Putamen (tissue), 1 donor: ENCODE measurements at places on chromosomes 12 and 14.
A peak's percentile ranks its signal among the peaks of the same experiment; 100 is the strongest.

DNA sequence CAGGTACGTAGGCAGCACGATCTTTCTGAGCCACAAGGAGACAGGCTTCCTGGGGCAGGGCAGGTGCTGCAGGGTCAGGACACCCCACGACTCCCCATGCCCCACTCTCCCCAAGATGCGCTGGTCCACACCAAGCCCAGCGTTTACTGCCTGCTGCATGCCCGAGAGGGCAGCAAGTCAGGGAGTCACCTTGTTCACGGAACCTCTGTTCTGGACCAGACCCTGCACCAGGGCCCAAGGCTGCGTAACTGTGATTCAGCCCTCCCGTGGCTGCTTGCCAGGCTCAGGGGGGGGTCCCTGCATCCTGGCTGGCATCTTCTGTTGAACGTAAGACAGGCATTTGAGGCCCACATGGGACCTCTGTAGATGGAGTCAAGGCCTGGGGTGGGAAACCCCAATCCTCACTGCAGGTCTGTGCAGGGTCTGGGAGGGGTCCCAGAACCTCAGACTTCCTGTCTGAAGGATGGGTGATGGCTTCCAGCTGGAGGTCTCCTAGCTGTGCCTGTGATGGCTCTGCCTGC is 228.6 kb upstream of the RTL1 start:
- DNase-seq, result no peak

DNA sequence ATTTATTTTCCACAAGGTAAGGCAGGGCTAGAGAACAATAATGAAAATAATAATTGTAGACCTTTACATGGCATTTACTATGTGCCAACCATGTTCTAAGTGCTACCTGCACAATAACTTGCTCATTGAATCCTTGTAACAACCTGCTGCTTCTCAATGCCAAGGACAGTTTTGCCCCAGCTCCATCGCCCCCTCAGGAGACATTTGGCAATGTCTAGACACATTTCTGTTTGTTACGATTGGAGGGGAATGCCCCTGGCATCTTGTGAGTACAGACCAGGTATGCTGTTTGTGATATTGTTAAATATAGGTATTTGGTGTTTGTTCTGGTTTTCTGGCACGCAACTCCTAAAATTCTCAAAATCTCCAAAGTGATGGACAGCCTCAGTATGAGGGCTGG is 8.1 kb upstream of the ATXN2 start:
- no peak for DNase-seq

- no peak for DNase-seq
These were observed 2.4 kb upstream of the MIPOL1 start for GRCh38 chr14:37195327-37195726.

DNA sequence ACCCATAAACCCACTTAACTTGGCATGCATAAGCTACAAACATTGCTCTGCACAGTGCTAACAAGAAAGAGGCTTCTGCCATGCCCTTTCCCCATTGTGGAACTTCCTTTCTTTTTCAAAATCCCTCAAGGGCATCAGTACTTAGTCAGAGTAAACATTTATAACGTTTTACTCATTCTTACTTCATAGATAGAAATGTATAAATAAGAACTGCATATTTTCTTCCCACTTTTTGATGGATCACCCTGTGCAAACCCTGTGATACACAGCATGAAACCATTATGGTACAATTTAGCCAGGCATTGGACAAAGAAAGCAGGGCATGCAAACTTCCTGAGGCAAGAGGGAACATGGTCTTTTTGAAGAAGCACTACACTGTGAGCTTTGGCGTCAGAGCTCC is 113.8 kb upstream of the FOXG1 start:
- DNase-seq, result no peak

- peak; percentile 97 for DNase-seq
These were observed 13.7 kb downstream of the TRMT61A start for GRCh38 chr14:103542605-103543088.

- DNase-seq, result no peak
These were observed 16.6 kb downstream of the ADGRD1 start for GRCh38 chr12:130970165-130970907.

GRCh38 chr12:47808050-47808449 is 11.7 kb downstream of the HDAC7 start:
- DNase-seq, result no peak

DNA sequence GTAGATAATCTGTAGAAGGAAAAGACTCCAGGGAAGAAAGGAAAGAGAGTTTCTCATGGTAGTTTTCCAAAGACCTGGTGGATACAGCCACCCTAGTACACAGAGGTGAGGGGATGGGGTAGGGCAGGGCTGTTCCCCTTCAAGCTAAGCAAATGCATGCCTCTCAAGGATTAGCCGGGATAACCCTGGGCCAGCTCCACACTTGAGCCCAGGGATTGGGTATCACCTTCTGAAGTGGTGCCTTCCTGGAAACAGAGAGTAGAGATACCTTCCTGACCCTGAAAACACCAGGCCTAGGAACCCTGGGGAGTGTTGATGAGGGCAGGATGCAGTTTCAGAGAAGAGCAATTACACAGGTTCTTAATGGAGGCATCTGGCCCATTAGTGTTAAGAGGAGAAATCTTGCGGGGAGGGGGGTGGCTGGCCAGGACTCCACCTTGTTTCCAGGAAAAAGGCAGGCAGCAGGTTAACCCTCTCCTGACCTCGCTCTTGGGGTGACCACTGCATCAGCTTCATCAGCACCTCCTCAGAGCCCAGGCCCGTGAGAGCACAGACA is 106.9 kb upstream of the TMEM233 start:
- no peak for DNase-seq

DNA sequence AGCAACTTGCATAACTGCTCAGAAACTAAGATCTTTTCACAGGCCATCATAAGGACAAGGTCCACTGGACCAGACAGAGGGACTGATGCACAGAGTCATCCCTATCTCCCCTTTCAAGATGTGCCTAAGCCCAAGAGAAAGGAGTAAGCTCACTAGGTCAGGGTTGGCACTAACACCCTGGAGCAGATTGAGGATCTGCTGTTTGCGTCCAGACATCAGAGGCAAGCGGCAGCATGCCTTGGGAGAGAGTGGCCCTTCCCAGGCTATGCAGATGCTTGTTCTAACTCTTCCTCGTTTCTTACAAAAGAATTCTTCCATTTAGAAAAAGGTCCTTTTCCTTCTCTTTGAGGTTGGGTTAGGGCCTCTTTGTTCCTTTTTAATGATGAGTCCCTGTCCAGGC is 187.2 kb downstream of the KCNA5 start:
- DNase-seq, result no peak

GRCh38 chr14:103194256-103195045 is 71.2 kb downstream of the TNFAIP2 start:
- DNase-seq, result no peak

- DNase-seq, result no peak
These were observed 25.0 kb downstream of the MFAP5 start for GRCh38 chr12:8637666-8638065.
